Heart right ventricle (tissue), 16 donors: ENCODE measurements at places on chromosomes 1 and 21. TPM values are rescaled to one million over a fixed set of nuclear protein-coding genes. Genes with fewer than 3 reads are reported as not detected.

DNA sequence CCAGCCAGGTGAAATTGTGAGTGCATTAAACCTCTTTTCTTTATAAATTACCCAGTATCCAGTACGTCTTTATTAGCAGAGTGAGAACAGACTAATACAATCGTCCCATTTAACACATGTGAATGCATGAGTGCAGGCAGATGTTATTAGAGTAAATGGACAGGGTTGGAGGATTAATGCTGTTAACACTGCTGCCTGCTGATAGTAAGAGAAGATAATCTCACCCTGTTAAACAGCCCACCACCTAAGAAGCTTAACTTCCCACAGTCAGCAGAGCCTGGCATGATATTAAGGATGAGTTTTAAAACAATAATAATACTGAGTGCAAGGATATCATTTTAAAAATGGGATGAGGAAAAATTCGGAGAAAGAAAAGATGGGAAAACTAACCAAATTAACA is 181.4 kb upstream of the LHX8 start:
- DNase-seq, result no peak

DNA sequence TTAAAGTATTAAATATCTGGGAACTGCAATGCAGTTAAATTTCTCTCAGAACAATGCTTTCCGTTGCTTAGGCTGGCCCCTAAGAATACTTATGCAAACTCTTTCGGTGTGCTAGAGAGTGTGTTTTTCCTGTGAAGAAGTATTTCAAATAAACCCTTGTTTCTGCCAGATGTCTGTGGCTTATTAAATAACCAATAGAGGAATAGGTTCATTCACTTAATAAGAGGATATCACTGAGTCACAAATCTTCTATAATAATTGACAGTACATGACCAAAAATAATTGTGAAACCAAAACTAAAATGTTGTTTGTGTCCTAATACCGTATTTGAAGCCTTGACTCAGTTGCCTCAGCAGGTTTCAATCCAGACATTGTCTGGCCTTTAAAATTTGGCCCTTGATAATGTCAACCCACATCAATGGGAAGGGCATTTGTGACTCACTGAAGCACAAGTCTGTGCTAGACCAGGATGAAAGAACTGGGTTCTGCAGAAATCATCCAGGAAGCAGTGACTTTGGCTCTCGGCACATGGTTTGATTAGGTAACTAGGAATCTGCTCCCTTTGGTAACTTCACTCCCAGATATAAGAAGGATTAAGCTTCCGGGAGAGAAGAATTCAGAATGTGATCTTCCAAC is 104.2 kb upstream of the BARHL2 start:
- DNase-seq, result no peak

DNA sequence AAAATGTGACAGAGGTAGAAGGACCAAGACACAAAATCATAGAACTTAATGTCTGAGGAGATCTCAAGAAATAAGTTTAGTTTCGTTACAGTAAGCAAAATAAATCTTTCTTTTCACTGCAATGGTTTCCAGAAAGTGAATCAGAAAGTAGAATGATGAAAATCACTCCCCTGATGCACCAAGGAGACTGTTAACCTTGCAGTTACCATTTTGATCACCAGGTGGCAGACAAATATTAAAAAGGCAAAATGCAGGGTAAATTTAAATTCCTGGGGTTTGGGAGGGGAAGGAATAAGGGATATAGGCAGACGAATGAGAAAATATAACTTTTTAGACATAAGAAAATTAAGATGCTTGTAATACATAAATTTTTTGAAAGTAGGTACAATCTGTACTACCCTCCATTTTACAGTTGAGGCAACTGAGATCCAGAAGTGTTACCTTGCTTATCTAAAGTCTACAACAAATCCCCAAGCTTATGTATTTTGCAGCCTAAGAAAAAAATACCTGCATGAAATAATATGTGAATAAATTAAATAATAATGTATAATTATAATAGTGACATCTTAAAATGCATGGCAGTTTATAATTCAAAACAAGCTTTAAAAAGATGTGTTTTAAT is 253.2 kb downstream of the CRB1 start:
- no peak for DNase-seq

Gene CACNA1E
- total RNA-seq, result 2.2 TPM

Gene HSD3B1
- not detected for total RNA-seq

DNA sequence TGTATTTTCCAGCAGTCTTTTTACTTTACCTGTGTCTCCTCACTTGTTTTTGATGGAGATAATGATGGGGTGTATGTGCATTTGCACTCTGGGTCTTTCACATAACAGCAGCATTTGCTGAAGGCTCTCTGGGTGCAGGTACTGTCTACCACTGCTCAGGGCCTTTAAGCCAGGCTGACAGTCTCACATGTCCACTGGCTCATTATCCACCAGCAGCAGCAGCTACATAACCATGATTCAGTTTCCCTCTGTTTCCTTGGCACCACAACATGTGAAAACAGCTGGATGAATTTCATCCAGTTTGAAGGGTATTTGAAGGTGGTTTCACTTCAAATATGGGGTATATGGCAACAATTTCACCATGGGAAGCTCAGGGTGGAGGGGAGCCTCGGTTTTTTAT is 41.2 kb upstream of the ROR1 start:
- no peak for DNase-seq

Gene RNF220
- 60.1 TPM for total RNA-seq

- no peak for DNase-seq
Measured at GRCh38 chr1:10504249-10504648, 29.5 kb downstream of the PEX14 start.

- no peak for DNase-seq
Measured at GRCh38 chr1:231869364-231869763, 242.8 kb downstream of the DISC1 start.

- DNase-seq, result no peak
Measured at GRCh38 chr1:173100476-173101107, 49.9 kb upstream of the TNFSF18 start.

DNA sequence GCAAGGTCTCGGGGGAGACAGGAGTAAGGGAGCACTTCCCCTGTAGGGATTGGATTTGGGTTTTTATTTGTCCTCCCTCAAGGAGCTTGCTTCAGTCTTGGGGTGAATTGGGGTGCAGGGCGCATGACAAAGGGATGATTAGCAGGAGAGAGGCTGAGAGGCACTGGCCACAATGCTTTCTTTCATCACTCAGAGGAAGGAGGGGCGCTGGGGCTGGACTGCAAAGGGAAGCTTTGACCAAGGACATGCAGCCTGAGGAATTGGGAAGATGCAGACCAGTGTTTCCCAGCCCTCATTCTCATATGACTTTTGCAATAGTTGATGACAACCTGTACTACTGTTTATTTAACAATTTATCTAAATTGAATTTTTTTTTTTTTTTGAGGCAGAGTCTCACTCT is 34.1 kb upstream of the PDPN start:
- no peak for DNase-seq

GRCh38 chr1:154276797-154277196 is 4.4 kb downstream of the HAX1 start:
- no peak for DNase-seq

- DNase-seq, result no peak
Measured at GRCh38 chr1:84750110-84750730, 60.0 kb upstream of the SSX2IP start.

DNA sequence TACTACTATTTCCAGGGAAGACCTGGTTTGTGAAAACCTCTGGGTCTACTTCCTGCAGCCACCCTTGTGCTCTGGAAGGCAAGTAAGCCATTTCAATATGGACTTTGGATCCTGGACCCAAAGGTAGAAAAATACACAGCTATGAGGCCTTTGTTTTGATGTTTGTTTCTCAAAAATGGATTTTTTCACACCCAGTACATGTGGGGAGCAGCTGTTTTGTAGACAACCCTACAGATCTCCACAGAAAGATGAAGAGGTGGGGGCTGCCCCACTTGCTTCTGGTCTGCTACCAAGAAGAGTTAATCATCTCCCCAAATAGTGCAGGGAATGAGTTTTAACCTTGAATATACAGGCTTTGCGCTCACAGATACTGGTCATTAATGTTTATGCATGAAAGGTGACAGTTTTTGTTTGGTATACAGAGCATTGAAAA is 29.2 kb downstream of the ZNF281 start:
- no peak for DNase-seq

- peak; percentile 22 for DNase-seq
Measured at GRCh38 chr21:43367296-43367695, 59.6 kb downstream of the SIK1 start.

Gene SPRR3
- total RNA-seq, result not detected

- no peak for DNase-seq
Measured at GRCh38 chr1:90836345-90836679, 119.2 kb upstream of the BARHL2 start.

Gene PANK4
- total RNA-seq, result 41.4 TPM

GRCh38 chr1:64848136-64848535 is 103.3 kb downstream of the RAVER2 start:
- DNase-seq, result no peak

Gene MAGOH
- 22.2 TPM for total RNA-seq

- peak; percentile 27 for DNase-seq
Measured at GRCh38 chr1:58047265-58047858, 499.2 kb downstream of the OMA1 start.

Gene KCNA10
- not detected for total RNA-seq

DNA sequence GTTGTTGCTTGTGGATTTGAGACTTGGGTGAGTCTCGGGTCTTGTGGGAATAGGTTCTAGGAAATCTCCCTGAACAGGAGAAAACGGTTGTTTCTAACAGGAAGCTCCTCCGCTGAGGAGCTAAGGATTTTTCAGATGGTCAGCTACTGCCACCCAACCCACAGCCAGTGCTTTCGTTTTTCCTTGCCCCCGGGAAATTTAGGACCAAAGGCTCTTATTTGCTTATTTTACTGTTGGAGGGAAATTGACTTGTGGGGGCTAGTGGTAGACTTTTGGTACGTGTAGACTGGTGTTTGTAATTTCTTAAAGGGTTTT is 792 bp downstream of the SNX7 start:
- no peak for DNase-seq

- DNase-seq, result no peak
Measured at GRCh38 chr1:232450615-232451014, 179.3 kb downstream of the SIPA1L2 start.

Gene MAB21L3
- total RNA-seq, result not detected

Gene ORC1
- 0.11 TPM for total RNA-seq

DNA sequence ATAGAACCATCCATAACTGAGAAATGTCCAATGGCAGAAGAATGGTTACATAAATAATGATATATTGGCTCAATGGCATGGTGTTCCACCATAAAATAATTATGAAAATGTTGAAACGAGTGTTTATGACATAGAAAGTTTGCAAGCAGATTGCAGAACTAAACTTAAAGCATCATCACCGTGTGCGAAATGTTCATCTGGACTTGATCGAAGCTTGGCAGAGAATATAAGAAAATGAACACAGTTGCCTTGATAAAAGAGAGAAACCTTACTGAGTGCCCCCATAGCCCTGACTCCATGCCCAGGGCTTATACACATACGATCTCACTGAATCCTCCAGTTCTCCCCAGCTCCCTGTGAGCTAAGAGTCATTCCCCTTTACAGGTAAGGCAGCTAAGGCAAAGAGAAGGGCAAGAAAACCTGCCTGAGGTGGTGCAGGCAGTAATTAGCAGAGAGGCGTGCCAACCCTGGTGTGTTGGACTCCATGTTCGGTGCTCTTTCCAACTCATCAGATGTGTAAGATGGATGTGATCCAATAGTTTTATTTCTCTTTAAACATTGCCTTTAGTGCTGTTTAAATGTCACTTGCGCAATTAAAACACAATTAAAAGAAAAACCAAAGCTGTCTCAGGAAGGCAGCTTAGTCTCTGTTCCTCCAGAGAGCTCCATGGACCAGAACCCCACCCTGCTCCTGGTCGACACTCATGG is 21.8 kb upstream of the SPOCD1 start:
- no peak for DNase-seq

GRCh38 chr1:27356619-27357280 is 10.0 kb downstream of the MAP3K6 start:
- no peak for DNase-seq

DNA sequence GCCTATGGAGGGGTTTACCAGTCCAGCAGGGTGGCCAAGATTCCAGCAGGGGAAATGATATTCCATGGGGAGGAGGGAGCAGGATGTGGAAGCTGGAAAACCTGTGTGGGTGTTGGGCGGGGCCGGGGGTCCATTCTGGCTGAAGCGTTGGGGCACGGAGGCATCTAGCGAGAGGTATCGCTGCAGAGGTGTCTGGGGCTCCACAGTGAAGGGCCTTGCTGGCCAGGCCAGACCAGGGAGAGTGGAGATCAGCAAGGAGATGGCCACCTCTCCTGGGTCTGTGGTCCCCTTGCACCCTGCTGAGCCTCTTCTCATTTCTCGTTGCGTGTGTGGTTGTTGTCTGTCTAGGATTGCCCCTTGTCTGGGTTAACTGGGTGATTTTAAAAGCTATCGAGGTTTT is 6.2 kb downstream of the COQ8A start:
- no peak for DNase-seq

GRCh38 chr1:221442056-221442455 is 299.8 kb downstream of the DUSP10 start:
- DNase-seq, result no peak

DNA sequence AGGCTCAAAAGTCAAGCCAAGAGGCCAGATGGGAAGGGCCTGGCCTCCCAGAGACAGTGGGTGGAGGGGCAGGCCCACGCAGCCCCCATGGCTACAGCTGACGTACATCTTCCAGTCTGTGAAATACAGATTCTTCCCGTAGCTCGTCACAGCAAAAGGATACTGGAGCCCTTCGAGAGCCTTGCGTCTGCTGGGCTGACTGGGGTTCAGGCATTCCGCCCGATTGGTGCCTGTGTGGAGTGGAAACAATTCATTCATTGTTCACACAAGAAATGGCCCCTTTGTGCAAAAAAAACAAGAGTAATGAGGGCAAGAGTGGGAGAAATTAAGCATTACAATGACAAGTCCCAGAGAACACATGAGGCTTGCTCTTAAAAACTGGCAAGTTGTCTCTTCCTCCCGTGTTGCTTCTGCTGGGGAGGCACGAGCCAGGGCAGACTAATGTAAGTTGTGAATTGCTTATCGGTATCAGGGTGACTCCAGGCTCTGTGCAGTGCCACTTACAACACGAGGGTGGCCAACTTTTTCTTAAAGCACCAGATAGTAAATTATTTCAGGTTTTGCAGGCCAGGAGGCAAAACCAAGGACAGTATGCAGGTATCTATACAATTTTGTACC is 85.1 kb downstream of the NID1 start:
- no peak for DNase-seq

- no peak for DNase-seq
Measured at GRCh38 chr21:25390701-25391100, 216.6 kb downstream of the MRPL39 start.

Gene LRRC8D
- total RNA-seq, result 7.0 TPM

- DNase-seq, result no peak
Measured at GRCh38 chr21:16800536-16801275, 712.1 kb upstream of the CXADR start.

Gene C1orf185
- total RNA-seq, result not detected

Gene KIAA1614
- 5.3 TPM for total RNA-seq
